T-helper 9 cell (primary cell): ENCODE measurements at places on chromosomes 2 and 18.

- peak; percentile 3 for DNase-seq
These were observed 52.2 kb downstream of the C1QL2 start for GRCh38 chr2:119106301-119106897.

GRCh38 chr2:191889931-191890330 is 43.0 kb upstream of the CAVIN2 start:
- no peak for DNase-seq

DNA sequence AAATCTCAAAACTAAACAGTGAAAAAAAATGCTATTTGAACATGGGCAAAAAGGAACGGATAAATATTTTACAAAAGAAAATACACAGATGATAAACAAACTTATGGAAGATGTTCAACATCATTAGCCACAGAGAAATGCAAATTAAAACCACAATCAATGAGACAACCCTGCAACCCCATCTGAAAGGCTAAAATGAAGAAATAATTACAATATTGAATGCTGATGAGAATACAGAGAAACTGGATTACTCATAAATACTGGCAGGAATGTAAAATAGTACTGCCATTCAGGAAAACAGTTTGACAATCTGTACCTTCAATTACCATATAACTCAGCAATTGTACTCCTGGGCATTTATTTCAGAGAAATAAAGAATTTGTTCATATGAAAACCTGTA is 193.1 kb upstream of the UBE2E3 start:
- no peak for DNase-seq

DNA sequence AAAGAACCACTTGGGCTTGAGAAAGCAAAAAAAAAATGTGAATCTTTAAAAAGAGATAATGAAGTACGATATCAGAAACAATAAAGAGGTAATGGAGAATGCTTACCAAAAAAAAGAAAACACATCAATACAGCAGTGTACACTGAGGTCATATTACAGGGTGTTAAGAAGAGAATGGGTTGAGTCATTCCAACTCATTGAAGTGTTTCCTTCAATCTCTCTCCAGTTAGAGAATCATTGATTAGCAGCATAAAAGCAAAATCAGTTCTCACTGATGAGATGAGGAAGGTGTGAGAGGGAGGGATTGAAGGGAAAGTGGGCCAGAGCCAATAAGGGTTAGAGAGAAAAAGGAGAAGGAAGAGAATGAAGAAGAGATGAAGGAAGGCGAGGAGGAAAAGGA is 43.9 kb upstream of the SGPP2 start:
- DNase-seq: no peak

DNA sequence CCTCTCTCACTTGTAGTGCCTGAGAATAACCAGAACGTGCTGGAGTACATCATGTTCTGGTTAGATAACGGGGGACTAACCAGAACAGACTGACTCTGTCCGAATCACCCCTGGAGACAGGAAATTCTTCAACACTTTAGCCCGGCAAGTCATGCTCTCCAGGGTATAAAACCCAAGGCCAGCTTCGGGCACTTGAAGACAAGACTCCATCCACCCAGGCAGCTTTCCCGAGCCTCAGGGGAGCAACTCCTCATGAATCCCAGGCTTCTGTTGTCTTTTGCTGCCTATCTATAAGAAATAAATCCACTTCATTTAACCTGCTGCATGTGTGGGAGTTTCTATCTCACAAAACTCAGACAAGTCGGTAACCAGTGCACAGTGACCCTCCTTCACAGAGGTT is 99.6 kb downstream of the KCNF1 start:
- DNase-seq: no peak

DNA sequence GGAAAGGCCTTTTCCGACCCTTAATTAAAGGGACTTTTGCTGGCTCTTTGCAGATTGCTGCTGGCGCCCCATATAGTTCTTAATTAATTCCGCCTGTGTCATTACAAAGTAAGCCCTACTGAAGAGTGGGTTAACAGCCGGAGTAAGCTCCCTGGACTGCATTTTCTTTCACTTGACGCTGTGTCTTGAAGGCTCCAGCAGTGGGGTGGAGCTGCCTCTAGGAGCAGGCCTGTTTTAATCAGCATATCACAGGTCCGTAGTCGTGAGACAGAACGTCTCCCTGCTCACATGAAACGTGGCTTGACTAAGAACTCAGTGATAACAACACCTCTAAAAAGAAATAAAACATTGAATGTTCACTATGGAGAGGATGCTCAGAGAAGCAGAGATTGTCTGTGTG is 329.9 kb upstream of the RAB12 start:
- DNase-seq: no peak

DNA sequence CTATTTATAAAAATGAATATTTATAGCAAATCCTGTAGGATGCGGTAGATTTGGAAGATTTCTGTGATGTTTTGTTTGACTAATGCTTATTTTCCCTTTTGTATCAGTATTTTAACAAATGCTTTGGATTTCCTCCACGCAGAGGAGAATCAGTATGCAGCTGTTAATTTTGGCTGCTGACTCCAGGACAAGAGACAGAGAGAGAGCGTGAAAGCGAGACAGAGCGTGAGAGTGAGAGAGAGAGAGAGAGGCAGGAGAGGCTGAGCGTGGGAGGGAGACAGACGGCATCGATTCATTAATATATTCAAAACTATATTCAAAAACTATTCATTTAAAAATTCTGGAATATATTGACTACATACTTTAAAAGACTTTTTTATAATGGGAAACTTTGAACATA is 62.5 kb downstream of the RRM2 start:
- DNase-seq: no peak

- no peak for DNase-seq
These were observed 92.1 kb upstream of the HS6ST1 start for GRCh38 chr2:128410758-128411215.

DNA sequence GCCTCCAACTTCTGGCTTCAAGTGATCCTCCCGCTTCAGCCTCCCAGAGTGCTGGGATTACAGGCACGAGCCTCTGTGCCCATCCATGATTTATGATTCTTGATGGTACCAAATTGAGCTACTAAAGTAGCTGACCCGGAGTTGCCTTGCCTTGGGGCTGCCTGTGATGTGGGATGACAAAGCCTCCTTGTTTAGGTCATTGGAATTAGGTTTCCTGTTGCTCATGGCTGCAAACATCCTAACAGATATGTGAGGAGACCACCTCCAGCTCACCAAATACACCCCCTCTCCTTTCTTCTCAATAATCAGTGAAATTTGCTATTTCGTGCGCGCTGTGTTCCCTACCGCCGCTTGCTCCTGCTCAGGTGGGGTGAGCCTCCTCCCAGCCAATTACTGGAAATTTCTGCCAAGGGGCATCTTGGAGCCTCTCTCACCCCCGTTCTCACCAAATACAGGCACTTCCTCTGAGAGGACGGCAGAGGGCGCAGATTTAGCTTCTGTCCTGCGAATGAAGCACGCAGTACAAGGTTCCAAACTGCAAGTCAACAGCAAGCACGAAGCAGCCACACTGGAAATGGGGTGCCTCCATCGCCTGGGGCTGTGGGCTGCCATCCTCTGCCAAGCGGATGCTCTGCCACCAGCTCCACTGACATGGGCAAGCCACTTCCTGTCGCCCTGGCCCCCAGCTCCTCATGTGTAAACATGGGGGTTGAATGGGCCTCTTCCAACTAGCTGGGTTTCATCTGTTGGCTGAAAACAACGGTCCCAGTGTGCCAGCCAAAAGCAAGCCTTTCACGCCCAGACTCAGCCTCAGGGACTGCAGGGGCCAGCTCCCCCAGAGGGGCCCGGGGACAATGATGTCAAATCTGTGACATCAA is 71.7 kb downstream of the NCAPH start:
- peak; percentile 60 for DNase-seq

DNA sequence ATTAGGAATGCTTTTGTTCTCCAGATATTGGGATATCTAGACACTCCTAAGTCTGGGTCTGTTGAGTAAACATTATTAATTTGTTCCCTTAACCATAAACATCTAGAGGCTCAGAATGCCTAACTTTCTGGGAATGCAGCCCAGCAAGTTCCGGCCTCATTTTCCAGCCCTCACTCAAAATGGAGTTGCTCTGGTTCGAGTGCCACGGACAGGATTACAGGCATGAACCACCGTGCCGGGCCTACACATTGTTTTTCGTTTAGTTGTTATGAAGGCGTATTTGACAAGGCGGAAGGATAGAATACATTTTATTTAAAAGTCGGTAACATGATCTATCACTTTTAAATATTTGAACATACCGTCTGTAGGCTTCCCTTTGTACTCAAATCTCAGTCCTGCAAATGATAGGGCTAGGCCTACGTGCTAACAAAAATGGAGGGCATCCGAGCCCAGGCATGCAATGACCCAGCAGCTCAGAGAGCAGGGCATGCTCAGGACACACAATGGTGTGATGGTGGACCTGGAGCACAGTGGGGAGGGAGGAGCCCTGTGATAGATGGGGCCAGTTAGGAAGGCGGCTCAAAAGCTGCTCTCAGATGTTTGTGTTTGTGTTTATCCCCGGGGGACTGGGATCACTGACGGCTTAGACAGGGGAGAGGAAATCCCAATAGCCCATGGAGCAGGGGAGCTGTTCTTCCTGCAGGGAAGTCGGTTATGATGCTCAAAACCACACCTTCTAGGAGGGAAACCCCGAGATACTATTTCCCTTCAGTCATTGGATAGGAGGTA is 2.9 kb upstream of the SCYGR1 start:
- DNase-seq: no peak

DNA sequence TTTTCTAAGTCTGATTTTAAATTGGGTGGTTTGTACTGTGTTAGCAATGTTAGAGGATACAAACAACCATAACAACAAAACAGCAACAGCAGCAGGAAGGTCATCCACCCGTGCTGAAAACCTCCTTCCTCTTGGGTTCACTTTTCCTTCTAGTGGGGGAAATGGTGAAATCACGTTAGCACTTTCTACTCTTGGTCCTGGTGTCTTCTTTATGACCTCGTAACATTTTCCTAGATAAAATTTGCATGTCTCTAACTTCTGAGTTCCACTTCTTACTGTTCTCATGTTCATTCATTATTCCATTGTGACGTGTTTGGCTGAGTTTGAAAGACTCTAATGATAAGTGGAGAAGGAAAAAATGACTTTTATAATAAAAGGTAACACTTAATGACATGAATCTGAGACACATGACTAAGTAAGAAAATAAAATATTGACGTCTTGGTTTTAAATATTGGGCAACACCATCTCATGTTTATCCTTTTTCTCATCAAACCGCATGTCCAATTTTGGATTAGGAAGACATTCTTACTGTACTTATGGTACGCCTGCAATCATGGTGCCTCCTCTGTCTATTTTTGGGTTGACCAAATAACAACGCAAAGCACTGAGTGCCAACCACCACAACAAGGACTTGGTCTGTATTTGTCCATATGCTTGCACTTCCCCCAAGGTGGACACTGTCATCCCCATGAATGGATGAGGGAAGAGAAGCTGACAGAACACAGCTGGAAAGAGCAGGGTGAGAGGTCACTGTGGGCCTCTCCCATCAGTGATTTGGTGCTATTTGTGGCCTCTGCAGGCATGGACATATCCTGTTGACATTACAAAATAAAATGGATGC is 25.7 kb upstream of the IL1R1 start:
- DNase-seq: no peak

GRCh38 chr2:28387082-28387960 is 5.3 kb upstream of the FOSL2 start:
- no peak for DNase-seq

DNA sequence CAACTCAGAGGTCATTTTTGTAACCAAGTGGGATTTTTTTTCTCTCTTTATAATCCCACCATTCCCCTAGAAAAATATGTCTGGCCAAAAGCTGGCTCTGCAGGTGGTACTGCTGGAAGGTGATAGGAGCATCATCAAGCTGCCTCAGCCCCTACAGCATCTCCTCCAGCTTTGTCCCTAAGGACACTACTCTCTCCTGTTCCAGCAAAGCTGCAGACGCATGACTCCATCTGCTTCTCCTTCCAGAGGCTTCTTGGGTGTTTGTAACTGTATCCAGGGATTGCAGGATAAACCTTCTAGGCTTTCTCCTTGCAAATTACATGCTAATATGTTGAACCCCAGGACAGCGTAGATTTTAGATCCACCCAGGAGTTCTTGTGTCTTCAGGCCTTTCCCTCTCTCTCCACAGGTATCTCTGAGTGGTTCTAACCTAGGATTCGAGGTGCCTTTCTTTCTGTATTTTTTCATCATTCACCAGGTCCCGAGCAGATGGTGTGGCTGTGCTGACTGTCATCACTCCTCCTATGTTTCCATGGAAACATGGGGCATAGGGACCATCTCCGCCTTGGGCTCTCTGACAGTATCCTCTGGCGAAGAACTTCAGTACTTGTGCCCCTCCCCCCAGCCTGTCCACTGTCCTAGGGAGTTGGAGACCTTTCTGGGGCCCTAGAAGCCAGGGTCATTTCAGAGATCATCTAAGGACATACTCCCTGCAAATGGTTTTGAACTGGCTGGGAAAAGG is 34.3 kb downstream of the AFF3 start:
- no peak for DNase-seq

DNA sequence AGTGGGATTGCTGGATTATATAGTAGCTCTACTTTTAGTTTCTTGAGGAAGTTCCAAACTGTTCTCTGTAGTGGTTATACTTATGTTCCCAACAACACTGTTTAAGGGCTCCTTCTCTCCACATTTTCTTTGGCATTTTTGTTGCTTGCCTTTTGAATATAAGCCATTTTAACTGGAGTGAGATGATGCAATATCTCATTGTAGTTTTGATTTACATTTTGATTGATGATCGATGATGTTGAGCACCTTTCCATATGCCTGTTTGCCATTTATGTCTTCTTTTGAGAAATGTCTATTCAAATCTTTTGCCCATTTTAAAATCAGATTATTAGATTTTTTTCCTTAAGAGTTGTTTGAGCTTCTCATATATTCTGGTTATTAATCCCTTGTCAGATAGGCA is 243.3 kb downstream of the PTGR3 start:
- DNase-seq: no peak

- DNase-seq: no peak
These were observed at the start of gene GREB1L for GRCh38 chr18:21242141-21242779. GREB1L (plus strand) TSS chr18:21242232; CDS start chr18:21383519, 141,287 bp downstream.

- DNase-seq: peak; percentile 55
These were observed 63.6 kb downstream of the CIB4 start for GRCh38 chr2:26577442-26578112.

- no peak for DNase-seq
These were observed 509.6 kb upstream of the TCF4 start for GRCh38 chr18:56097621-56098020.

- no peak for DNase-seq
These were observed 53.1 kb downstream of the CAB39 start for GRCh38 chr2:230765611-230766300.

DNA sequence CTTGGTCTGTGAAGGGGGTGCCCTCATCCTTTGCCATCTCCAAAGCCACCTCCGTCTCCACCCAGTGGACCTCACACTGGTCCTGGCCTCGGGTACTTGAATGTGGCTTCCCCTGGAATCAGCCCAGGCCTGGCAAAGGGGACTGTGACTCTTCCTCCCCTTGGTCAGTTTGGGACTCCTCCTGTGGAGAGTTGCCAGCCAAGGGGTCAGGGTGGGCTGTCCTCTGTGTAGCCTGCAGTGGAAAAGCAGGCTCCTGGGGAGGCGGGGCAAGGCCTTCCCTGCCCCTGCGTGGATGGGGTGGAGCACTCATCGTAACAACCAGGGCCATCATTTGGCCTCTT is 59.8 kb downstream of the INHBB start:
- no peak for DNase-seq

GRCh38 chr2:228767196-228767595 is 503.9 kb downstream of the PID1 start:
- no peak for DNase-seq
